EH (cell line): ENCODE measurements at places on chromosomes 4 and X.

DNA sequence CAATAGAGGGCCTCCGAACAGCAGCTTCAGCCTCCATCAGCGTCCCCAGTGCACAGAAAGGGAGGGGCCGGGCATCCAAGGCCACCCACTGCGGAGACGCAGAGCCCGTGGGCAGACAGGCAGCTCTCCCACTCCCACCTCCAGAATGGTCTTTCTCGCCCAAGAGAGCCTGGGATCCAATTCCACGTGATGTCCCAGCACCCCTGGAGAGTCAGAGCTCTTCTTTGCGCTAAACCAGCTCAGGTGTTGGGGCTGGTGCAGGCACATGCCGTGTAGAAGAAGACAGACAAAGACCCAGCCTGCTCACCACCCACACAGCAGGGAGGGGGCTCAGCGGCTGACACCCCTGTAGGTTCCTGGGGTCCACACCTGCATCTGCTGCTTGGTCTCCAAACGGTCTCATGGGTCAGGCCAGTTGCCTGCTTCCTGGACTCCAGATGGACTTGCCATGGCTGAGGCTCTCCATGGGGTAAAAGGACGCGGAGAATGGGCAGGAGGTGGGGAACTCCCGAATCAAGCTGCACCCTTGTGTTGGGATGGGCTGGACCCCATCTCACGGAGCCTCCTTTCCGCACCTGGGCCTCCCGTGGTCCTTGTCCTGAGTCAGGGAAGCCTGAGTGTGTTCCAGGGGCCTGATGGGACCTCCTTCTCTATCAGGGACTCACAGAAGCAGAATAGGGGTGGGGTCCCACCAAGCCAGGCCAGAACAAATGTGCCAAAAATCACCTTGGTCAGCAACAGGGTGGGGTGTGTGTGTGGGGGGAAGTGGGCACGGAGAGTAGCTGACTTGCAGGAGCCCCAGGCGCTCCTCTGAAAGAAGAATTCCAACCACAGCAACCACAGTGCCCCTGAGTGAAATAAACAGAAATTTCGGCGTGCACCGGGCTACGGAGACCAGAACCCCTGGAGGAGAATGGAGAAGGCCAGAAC lies 11.6 kb upstream of the ASMTL start:
- no peak for DNase-seq

DNA sequence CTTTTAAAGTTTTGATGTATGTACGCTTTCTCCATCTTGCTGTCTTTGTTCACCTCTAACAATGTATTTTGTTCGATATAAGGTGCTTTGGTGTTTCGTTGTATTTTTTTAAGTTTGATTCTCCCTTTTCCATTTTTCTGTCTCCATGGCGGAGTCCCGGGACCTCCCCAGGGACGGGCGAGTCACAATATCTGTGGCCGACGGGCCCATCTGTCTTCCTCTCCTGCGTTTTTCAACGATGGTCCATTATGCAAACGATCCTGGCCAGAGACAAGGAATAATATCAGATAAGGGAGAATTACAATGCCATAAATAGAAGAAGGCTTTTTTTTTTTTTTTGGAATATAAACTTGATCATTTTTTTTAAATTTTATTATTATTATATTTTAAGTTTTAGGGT lies 112.3 kb upstream of the SHOX start:
- DNase-seq = no peak

GRCh38 chr4:157582141-157582540 lies 361.6 kb downstream of the GRIA2 start:
- DNase-seq = no peak

- peak; percentile 48 for DNase-seq
Observed at GRCh38 chr4:187227907-187228704, 504.4 kb upstream of the FAT1 start.
